ENCODE measurements at places on chromosomes 2 and 18.

DNA sequence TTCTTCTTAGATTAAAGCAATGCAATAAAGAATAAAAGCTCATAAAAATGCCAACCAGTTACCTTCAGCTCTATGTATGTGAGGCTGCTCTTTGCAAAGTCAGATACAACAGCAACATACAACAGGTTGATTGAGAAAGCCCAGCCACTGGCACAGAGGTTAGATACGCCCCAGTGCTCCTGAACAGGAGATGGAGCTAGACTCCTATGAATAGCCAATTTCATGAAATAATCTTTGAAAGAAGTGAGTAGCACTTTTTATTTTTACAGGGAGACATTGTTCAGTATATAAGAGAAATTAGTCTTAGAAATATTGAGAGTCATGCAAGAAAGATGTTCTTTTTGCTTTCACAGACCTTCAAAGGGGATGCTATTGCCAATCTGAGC, 362.4 kb upstream of the MEX3C start:
- DNase-seq: no peak

DNA sequence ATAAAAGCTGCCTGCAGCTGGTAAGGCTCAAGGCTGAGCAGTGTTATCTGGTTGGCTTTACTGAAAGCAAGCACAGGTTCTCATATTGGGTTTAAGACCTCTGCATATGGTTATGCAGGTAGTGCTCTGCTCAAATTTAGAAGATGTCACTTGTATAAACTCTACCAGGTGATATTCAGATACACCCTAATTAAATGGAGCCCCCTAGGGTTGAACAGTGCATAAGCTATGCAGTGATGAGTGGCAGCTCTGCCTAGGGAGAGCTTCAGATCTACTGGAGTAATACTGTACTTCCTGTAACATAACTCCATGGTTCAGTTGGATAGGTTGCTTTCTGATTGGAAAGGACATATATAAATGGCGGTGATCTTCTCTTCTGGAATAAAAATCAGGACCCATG, 222.7 kb downstream of the CYRIA start:
- no peak for DNase-seq

DNA sequence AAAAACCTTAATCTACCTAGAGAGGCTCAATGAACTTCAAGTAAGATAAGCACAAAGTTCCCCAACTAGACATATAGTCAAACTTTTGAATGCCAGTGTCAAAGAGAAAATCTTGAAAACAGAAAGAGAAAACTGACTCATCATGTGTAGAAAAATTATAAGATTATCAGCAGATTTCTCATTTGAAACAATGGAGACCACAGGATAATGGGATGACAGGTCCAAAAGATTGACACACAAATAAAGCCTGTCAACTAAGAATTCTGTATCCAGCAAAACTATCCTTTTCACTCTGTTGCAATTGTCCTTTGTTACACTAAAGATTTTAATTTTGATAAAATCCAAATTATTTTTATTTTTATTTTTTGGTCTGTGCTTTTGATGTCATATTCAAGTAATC, 61.6 kb downstream of the COPS8 start:
- DNase-seq: no peak

DNA sequence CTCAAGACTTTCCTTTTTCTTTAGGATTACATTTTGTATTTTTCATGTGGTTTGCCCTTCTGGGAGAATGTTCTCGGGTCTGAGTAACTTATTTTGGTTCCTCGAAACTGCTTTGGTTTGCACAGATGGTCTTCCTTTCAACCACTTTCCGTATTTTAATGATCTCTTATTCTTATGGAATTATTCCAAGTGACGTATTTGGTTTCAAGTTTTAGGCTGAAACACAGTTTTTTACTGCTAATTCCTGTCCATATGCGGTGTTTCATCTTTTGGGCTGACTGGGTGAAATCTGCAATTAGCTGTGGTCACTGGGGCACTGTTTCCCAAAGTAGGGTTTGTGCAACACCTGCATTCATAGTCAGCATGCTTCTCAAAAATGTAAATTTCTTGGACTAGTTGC, 122.7 kb downstream of the CAPN13 start:
- no peak for DNase-seq

- no peak for DNase-seq
These were observed 34.3 kb downstream of the TWIST2 start for GRCh38 chr2:238882082-238882755.

GRCh38 chr2:136118819-136119716, 1.1 kb upstream of the CXCR4 start:
- DNase-seq: no peak

DNA sequence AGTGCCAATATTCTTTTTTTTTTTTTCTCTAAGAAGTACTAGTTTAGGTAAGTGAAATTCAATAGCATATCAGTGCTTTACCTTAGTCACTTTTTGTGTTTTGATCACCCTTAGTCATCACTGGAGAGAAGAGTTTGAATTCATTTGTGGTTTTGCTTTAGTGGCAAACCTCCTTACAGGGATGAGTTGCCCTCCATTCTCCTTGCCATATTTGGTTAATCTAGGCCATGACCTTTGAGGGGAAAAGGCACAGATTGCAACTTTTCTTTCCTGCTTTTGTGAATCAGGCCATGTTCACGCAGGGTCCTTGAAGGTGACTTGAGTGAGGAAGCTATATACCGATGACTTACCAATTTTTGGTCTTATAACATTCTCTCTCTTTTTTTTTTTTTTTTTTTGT, 34.4 kb downstream of the PLEKHA3 start:
- no peak for DNase-seq

DNA sequence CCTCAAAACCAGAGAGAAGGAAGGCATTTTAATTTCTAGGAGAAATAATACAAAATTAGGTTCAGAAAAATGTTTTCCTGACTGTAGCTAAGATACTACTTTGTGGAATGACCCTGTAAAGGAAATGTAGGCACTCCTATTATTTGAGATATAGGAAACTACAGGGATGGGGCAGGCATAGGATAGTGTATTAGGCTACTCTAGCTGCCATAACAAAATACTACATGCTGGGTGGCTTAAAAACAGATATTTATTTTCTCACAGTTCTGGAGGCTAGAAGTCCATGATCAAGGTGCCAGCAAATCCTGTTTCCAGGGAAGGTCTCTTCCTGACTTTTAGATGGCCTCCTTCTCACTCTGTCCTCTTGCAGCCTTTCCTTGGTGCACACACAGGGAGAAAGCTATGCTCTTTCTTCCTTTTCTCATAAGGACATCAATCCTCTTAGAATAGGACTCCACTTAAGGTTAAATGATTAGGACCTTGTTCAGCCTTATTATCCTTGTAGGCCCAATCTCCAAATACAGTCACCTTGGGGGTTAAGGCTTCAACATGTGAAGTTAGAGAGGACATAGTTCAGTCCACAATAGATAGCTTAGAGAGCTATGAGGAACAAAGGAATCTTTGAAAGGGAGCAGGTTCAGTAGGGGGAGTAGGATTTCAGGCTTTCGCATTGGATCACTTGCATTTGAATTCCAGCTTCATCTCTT, 14.0 kb upstream of the CAVIN2 start:
- DNase-seq: no peak

DNA sequence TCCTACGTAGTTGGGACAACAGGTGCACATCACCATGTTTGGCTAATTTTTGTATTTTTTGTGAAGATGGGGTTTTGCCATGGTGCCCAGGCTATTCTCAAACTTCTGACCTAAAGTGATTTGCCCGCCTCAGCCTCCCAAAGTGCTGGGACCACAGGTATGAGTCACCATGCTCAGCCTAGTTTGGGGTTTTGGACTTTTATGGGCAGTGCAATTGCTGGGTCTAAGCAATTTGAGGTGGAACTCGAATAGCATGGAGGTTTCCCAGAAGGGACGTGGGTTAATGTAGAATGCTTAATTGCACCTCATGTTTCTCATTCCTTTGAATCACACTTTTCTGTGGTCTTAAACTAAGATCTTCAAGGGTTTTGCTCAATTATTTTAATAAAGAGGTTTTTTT, 102.3 kb upstream of the EPHA4 start:
- DNase-seq: no peak

DNA sequence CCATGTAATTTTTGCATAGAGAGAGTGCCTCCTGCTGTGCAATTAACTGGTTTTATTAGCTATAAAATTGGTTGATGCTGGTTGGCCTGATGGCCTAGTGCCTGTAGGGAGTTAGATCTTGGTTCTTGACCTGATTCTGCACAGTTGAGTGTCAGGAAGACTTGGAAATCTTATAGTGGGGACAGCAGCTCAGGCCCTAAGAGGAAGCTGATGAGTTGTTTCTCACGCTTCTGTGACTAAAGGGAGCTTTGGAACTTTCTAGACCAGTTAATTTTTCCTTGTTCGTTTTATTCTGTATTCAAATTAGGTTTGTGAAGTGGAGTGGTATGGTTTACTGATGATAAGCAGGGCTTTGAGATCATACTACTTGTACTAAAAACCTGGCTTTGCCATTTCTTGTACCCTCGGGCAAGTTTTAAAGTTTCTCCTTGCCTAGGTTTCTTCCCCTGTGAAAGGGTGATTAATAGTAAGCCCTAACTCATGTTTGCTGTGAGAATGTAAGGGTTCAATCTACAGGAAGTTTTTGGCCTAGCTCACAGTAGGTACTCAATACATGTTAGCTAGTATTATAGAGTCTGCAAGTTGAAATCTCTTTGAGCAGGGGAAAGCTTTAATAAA, 82.1 kb downstream of the MAP3K20 start:
- no peak for DNase-seq

DNA sequence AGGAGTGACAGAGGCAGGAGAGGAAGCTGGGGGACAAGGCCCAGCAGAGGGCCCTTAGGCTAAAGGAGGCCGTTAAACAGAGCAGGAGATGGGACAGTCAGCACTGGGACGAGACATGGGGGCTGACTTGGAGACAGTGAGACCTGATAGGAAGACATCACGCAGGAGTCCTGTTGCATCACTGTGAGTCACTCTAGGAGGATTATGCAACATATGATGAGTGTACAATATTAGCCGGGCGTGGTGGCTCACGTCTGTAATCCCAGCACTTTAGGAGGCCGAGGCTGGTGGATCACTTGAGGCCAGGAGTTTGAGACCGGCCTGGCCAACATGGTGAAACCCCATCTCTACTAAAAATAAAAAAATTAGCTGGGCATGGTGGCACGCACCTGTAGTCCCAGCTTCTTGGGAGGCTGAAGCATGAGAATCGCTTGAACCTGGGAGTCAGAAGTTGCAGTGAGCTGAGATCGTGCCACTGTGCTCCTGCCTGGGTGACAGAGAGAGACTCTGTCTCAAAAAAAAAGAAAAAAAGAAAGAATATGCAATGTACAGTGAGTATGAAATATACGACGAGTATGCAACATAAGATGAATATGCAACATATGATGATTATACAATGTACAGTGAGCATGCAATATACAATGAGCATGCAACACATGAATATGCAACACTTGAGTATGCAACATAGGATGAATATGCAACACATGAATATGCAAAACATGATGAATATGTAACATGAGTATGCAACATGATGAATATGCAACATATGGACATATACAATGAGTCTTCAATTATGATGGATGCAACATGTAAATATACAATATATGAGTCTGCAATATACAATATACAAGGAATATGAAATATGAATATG, 83.3 kb upstream of the ID2 start:
- DNase-seq: no peak

DNA sequence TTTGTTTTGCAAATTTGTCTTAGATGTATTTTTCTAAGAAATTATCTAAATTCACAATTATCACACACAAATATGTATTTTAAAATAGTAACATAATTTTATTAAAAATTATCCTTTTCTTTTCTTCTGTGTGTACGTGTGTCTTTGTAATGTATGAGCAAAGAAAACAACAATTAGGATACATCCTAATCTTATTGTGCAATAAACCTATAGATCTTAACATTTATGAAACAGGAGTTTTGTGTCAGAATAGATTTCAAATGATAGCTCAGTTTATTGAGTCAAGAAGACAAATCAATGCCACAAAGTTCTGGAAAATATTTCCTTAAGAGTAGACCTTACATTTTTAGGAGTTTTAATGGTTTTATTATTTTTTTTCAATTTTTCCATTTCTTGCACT, 212.2 kb downstream of the KCNJ3 start:
- no peak for DNase-seq

Data from amygdala (tissue), 56 donors.